Stimulated activated CD8-positive, alpha-beta memory T cell treated with anti-CD3 and anti-CD28 coated beads, Interleukin-7, amount 100 ng/mL, for 1 hour (primary cell): ENCODE measurements at places on chromosomes 13 and 19.

- DNase-seq, result no peak
Measured at GRCh38 chr19:19155495-19156219, 14.4 kb downstream of the MEF2B start.

DNA sequence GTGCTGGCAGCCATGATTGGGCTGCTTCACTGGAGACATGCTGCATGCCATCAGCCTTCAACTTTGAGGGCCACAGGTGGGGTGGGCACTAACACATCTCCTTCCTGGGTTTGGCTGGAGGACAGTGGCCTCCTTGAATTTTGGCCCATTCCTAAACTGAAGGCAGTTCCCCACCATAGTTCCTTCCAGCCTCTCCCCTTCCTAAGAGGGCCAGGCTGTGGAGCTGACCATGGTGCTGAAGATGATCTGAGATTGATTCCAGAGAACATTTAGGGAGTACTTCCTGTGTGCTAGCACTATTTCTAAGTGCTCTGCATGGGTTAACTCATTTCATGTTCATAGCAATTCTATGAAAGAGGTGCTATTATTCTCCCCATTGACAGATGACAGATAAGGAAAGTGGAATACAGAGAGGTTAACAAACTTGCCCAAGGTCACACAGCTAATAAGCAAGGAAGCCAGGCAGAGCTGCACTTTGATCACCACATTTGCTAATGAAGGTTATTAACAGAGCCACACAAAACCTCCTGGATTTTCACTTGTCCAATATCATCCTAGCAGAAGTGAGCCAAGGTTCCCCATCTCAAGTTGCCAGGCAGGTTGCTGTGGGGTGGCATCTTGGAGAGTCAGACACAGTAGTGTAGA lies 175.3 kb downstream of the ZIC5 start:
- no peak for DNase-seq

DNA sequence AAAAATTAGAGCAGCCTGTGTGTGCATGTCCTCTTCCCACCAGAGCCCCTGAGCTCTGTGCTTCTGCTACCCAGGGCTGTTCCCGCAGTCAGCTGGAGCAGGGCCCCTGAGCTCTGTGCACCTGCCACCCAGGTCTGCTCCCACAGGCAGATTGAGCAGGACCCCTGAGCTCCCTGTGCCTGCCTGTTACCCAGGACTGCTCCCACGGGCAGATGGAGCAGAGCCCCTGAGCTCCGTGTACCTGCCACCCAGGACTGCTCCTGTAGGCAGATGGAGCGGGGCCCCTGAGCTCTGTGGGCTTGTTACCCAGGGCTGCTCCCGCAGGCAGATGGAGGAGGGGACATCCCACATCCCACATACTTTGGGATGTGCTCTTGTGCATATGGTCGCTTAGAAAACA lies 186.8 kb upstream of the SOX1 start:
- DNase-seq, result no peak

DNA sequence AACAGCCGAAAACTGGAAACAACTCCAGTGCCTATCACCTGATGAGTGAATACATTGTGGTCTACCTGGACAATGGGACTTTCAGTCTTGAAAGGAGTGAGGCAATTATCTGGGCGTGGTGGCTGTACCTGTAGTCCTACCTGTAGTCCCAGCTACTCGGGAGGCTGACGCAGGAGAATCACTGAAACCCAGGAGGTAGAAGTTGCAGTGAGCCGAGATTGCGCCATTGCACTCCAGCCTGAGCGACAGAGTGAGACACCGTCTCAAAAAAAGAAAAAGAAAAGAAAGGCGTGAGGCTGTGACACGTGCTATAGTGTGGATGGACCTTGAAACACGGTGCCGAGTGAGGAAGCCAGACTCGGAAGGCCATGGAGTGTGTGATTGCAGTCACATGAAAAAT lies 4.1 kb upstream of the NTN5 start:
- no peak for DNase-seq

DNA sequence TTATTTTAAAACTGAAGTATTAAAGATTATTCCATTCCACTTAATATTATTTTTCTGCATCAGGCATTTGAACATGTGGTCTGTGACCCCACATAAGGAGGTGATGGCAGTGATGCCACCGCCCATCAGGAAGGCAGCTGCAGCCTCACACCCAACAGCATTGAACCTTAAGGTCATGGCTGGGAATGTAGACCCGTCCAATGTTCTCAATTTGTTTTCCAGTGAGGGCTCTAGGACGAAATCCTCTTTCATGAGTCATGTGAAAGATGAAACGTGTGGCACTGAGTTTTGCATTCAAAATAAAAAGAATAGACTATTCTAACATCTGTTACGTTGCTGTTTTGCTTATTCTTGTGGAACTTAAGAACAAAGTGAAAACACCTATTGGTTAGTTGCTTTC lies 74.5 kb upstream of the ANKRD10 start:
- no peak for DNase-seq

DNA sequence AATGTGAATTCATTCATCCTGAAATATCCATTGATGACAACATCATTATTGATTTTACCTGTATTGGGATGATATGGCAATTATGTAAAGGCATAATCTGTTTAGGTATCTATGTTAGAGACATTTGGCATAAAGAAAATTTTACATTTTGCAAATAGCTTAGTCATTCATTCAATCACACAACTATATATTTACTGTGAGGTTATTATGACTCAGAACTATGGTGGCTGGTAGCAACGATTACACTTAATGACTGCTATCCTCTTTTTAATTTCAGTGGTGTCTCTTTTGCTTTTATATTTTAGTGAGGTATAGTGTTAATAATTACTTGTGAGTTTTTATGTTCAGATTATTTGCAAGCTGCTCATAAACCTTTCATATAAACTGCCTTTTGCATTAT lies 955.9 kb downstream of the SLITRK6 start:
- no peak for DNase-seq
